ENCODE measurements at places on chromosomes 7 and 10.

- no peak for DNase-seq
Measured at GRCh38 chr10:8731121-8732095, 676.9 kb downstream of the GATA3 start.

DNA sequence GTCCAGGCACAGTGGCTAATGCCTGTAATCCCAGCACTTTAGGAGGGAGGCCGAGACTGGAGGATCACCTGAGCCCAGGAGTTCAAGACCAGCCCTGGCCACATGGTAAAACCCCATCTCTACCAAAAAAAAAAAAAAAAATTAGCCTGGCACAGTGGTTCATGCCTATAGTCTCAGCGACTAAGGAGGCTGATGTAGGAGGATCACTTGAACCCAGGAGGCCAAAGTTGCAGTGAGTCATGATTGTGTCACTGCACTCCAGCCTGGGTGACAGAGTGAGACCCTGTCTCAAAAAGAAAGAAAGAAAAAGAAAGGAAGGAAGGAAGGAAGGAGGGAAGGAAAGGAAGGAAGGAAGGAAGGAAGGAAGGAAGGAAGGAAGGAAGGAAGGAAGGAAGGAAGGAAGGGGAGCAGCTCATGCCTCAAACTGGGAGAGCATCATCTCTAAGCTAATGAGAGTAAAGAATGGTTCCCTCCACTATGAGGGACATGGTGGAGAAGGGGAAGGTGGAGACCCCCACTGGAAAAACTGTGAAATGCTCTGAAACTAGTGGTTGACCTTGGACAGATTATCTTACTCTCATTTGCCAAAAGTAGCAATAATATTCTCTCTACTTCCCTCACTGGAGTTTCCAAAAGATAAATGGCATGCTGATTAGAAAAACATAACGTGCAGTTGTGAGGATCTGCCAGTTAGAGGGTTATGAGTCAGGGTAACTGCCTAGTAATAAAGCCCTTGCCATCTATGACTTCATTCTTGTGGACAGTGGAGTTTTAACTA lies 16.8 kb downstream of the GIMAP5 start:
- no peak for DNase-seq

DNA sequence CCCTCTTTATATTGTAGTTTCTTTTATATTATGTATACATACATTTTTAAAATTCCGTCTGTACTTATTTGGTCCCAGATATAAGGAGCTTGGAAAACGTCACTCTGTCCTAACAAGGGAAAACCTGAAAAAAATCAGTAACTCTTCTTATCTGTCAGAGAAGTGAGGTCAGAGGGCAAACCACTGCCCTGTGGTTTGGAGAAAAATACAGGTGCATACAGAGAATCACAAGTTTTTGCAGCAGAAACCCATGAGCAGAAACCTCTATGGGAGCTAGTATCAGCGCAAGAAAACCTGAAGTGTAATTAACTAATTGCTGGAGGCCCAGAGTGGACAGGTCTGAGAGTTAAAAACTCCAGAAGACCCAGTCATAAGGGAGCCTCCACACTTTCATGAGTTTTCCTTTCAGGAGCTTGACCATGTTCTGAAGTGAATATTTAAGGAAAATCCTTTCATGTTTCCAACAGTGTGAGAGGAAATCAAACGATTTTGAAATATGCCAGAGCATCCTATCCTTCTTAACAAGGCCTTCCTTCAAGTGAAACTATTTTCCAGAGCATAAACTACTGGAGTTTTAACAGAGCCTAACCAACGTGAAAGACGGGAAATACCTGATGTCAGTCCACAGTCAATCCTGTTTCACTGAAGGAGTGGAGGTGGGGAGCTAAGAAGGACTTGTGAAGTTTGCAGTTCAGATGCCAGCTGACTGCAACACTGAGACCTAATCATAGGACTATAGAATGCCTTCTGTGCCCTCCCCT lies 290.8 kb upstream of the BMPER start:
- no peak for DNase-seq

- no peak for DNase-seq
Measured at GRCh38 chr7:74104702-74105101, 21.1 kb downstream of the LIMK1 start.

- DNase-seq, result no peak
Measured at GRCh38 chr10:35855155-35855947, 213.3 kb upstream of the FZD8 start.

DNA sequence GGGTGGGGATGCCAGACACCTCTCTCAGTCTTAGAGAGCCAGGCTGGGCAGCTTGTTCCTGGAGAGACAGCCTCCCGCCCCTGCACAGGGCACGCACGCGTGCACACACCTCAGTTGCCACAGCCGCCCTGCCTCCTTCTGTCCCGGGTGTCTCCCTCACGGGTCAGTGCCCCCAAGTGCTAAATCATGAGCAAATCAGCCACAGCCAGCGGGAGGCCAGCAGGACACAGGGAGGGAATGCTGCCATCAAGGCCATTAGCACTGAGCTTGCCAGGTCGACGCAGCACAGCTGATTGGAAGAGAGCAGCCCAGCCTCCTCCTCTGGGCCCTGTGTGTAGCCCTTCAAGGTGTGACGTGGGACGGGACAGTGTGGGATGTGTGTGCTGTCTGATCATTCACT lies 130.4 kb downstream of the CDH23 start:
- no peak for DNase-seq

DNA sequence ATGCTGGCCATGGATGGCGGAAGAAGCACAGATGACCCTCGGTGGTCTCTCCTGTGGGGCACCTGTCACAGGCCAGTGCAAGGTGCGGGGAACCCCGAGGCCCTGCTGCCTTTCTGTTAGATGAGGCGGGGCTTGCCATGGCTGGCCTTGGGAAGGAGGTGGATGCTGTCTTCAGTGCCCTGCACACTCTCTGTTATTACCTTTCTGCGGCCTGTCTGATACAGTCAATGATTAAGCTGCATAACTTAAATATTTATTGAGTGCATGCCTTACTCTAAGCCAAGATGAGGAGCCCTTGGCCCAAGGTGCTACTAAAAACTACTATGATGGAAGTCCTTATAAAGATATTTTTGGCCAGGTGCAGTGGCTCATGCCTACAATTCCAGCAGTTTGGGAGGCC lies 36.7 kb upstream of the MNX1 start:
- DNase-seq, result no peak

- no peak for DNase-seq
Measured at GRCh38 chr7:2524808-2525657, 5.5 kb downstream of the LFNG start.

GRCh38 chr10:112948196-112948595 lies 1.9 kb upstream of the TCF7L2 start:
- DNase-seq, result no peak

GRCh38 chr7:36597090-36597773 lies 127.1 kb downstream of the AOAH start:
- no peak for DNase-seq

DNA sequence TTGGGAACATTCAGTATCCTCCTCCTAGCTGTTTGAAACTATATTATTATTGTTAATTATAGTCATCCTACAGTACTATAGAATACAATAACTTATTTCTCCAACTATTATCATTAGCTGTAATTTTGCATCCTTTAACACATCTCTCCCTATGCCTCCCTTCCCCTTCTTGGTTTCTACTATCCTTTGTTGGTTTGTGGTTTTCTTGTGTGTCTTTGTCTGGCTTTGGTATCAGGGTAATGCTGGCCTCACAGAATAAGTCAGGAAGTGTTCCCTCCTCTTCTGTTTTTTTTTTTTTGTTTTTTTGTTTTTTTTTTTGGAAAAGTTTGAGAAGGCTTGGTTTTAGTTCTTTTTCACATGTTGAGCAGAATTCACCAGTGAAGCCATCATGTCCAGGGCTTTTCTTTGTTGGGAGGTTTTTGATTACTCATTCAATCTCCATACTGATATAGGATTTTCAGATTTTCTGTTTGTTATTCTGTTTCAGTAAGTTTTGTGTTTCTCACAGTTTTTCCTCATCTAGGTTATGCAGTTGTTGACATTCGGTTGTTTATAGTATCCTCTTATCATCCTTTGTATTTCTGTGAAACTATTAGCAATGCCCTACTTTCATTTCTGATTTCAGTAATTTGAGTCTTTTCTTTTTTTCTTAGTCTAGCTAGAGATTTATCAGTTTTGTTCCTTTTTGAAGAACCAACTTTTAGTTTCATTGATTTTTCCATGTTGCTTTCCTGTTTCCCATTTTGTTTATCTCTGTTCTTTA lies 21.6 kb downstream of the C1GALT1 start:
- DNase-seq, result no peak
